A172 (cell line): ENCODE measurements at places on chromosomes 5 and 9. TPM values are rescaled to one million over a fixed set of nuclear protein-coding genes. Genes with fewer than 3 reads are reported as not detected.

DNA sequence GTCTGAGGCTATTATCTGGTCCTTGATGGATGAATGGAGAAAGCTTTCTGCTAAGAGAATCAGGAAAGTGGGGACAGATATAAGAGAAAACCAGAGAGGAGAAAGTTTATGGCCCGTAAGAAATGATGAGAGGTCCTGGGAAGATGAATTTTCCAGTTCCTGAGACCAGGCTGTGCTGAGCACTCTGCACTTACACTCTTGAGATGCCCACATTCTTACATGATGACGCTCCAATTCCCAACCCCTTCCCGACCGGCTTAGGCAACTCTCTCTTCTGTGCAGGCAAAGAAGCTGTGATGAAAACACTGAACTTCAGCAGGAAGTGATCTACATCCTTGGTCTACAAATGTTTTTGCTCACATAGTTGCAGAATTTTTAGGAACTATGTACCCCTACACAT is 417.0 kb downstream of the ARHGEF28 start:
- DNase-seq = peak; percentile 86

- no peak for DNase-seq
Measured at GRCh38 chr9:99052815-99053715, 51.8 kb upstream of the TGFBR1 start.

DNA sequence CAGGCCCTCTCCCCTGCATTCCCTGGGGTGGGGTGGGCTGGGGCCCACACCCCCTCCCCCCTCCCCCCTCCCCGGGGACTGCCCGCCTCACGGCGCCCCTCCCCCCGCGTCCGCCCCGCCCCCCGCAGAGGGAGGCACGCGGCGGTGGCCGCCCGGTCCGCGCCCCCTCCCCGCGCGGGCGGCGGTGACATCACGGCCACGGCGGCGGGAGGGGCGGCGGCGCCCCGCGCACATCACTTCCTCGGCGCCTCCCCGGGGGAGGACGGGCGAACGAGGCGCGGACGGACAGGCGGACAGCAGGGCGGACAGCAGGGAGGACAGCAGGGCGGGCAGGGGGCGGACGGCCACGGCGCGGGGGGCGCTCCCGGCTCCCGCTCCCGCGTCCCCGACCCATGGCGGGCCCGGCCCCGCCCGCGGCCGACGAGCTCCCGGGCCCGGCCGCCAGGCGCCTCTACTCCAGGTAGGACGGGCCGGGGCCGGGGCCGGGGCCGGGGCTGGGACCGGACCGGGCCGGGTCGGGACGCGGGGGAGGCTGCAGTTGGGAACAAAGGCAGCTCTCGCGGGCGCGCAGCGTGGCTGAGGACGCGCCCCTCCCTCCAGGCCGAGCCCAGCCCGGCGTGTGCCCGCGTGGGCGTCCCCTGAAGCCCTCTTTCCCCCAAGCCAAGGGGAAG is at the start of gene GPSM1:
GPSM1 (plus strand) TSS at position 236 of the 671 bp plus-strand sequence; CDS start at position 393, 157 bp downstream.
- DNase-seq = no peak

GRCh38 chr5:148708854-148709253 is 54.5 kb upstream of the HTR4 start:
- DNase-seq = peak; percentile 7

The TICAM2 gene
- total RNA-seq = 10.0 and 11.1 TPM in 2 replicates
